ENCODE measurements at places on chromosomes 3 and 15.
A peak's percentile ranks its signal among the peaks of the same experiment; 100 is the strongest.

- no peaks in the 10 kb centered on the region for H3K4me1 ChIP-seq
- no peak for DNase-seq
- no peak overlapping the region for H3K27ac ChIP-seq
Measured at GRCh38 chr3:51057121-51057520, 328.0 kb upstream of the MANF start.

GRCh38 chr3:131233900-131234668, 147.5 kb upstream of the NUDT16 start:
- H3K27me3 ChIP-seq, result peaks cover 4% of the 10 kb centered on the region
- H3K4me3 ChIP-seq, result no peak overlapping the region
- H3K36me3 ChIP-seq, result no peaks in the 10 kb centered on the region
- no peak overlapping the region for H3K27ac ChIP-seq

DNA sequence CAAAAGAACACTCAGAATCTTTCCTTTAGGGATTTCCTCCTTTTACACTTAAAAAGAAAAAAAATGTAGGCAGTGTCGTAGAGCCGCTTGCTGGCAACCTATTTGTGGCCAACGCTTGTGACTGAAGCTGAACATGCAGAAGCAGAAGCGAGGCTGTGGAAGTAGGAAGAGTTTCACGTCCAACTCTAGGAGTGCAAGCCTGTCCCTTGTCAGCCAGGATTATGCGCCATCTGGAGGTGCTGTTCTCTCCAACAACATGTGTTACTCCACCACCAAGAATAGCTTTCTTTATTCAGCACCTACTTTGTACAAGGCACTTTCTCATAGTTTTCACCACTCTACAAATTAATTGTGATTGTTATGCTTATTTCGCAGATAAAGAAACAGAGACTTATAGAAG, 223.2 kb upstream of the LMCD1 start:
- H3K4me1 ChIP-seq, result no peaks in the 10 kb centered on the region
- H3K27me3 ChIP-seq, result peaks cover 4% of the 10 kb centered on the region
- no peaks in the 10 kb centered on the region for H3K36me3 ChIP-seq
- no peak overlapping the region for H3K27ac ChIP-seq
- DNase-seq, result no peak

DNA sequence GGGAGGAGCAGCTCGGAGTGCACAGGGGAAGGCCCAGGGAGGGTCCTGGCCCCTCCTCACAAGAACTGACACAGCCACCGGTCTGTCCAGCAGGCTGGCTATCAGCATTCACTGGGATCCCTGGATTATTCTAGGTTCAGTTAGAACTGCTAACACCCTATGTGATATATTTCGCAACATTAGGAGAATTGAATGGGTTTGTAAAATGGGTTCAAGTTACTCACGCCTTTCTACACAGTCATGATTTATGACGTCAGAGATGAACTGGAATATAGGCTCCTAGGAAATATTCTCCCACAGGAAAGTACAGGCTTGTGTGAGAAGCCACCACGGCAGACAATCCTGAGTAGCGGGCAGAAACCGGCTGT, 969 bp upstream of the BSN start:
- H3K4me1 ChIP-seq, result peaks cover 17% of the 10 kb centered on the region
- H3K36me3 ChIP-seq, result no peaks in the 10 kb centered on the region
- peaks cover 21% of the 10 kb centered on the region for H3K27me3 ChIP-seq
- H3K4me3 ChIP-seq, result peak overlapping the region; percentile 77
- DNase-seq, result no peak

- H3K4me3 ChIP-seq, result no peak overlapping the region
- H3K36me3 ChIP-seq, result peaks cover 16% of the 10 kb centered on the region
- peaks cover 3% of the 10 kb centered on the region for H3K27me3 ChIP-seq
Measured at GRCh38 chr15:83046558-83047127, 20.4 kb downstream of the BTBD1 start.

GRCh38 chr15:70796516-70797310, 33.4 kb upstream of the UACA start:
- H3K4me3 ChIP-seq, result no peak overlapping the region
- H3K27me3 ChIP-seq, result peaks cover 2% of the 10 kb centered on the region
- H3K27ac ChIP-seq, result no peak overlapping the region
- no peak for DNase-seq
- H3K4me1 ChIP-seq, result no peaks in the 10 kb centered on the region
- H3K36me3 ChIP-seq, result no peaks in the 10 kb centered on the region

DNA sequence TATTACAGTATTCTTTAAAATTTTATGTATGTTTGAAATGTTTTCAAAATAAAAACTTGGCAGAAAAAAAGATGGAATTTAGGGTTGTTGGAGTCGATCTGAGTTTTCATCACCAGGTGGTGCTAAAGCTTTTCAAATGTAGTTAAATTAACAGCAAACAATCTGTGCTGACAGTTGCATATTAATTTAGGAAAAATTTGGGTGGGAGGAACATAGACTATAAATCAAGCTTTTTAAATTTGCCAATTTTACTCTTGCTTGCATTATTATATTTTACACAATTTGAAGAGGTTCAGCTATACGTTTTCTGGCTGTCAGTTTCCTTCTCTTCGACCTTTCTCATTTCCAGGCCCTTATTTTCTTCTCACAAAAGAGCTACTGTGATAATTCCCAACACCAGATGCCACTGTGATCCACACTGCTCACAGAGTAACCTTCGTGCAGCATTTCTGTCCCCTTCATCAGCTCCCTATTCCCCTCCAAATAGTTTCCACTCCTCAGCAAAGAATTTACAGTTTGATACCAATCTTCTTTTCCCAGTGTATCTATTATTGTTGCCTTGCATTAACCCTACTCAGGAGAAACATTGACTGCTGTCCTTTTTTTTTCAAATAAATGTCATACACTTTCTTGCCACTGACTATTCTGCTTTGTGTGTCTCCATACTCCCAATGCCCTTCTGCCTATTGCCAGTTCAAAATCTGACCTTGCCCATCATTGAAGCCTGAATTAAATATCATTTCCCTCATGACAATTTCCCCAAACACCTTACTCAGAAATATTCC, 53.4 kb upstream of the EIF5A2 start:
- H3K27ac ChIP-seq, result no peak overlapping the region
- DNase-seq, result peak; percentile 14
- H3K4me1 ChIP-seq, result no peaks in the 10 kb centered on the region
- H3K27me3 ChIP-seq, result no peaks in the 10 kb centered on the region
- H3K36me3 ChIP-seq, result no peaks in the 10 kb centered on the region
- H3K4me3 ChIP-seq, result no peak overlapping the region

- no peak overlapping the region for H3K4me3 ChIP-seq
- H3K27ac ChIP-seq, result no peak overlapping the region
- no peak for DNase-seq
- no peaks in the 10 kb centered on the region for H3K4me1 ChIP-seq
- peaks cover 3% of the 10 kb centered on the region for H3K27me3 ChIP-seq
Measured at GRCh38 chr3:151002003-151002981, 29.8 kb upstream of the CLRN1 start.

DNA sequence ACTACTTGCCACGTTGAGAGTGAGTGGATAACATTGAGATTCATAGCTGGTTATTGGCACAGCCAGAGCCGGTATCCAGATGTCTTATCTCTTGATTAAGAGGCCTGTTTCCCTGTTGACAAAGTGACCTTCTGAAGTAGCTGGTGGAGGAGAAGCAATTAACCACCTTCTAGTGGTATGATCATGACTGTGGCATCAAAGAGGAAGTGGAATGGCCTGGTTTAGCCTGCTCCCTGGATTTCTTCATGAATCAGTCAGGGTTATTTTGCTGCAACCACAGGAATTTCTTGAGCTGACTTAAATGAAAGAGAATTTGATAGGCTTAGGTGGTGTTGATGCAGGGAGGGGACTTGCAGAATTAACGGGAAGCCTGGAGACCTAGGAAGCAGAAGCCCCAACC, 398.3 kb downstream of the MFSD1 start:
- H3K36me3 ChIP-seq, result no peaks in the 10 kb centered on the region
- H3K4me3 ChIP-seq, result no peak overlapping the region
- H3K4me1 ChIP-seq, result no peaks in the 10 kb centered on the region
- H3K27ac ChIP-seq, result no peak overlapping the region
- DNase-seq, result no peak

GRCh38 chr3:42224658-42225421, 41.1 kb downstream of the CCK start:
- no peak overlapping the region for H3K27ac ChIP-seq
- H3K4me3 ChIP-seq, result no peak overlapping the region
- H3K36me3 ChIP-seq, result peaks cover 41% of the 10 kb centered on the region
- no peaks in the 10 kb centered on the region for H3K27me3 ChIP-seq
- peaks cover 13% of the 10 kb centered on the region for H3K4me1 ChIP-seq

- H3K4me1 ChIP-seq, result no peaks in the 10 kb centered on the region
- H3K27ac ChIP-seq, result peak overlapping the region; percentile 47
- H3K27me3 ChIP-seq, result peaks cover 4% of the 10 kb centered on the region
- no peak overlapping the region for H3K4me3 ChIP-seq
Measured at GRCh38 chr3:123153125-123154019, 48.4 kb upstream of the SEC22A start.

- H3K27ac ChIP-seq, result no peak overlapping the region
- DNase-seq, result no peak
- peaks cover 28% of the 10 kb centered on the region for H3K36me3 ChIP-seq
- H3K27me3 ChIP-seq, result no peaks in the 10 kb centered on the region
- H3K4me3 ChIP-seq, result no peak overlapping the region
Measured at GRCh38 chr15:89837134-89837829, 22.6 kb upstream of the ANPEP start.

DNA sequence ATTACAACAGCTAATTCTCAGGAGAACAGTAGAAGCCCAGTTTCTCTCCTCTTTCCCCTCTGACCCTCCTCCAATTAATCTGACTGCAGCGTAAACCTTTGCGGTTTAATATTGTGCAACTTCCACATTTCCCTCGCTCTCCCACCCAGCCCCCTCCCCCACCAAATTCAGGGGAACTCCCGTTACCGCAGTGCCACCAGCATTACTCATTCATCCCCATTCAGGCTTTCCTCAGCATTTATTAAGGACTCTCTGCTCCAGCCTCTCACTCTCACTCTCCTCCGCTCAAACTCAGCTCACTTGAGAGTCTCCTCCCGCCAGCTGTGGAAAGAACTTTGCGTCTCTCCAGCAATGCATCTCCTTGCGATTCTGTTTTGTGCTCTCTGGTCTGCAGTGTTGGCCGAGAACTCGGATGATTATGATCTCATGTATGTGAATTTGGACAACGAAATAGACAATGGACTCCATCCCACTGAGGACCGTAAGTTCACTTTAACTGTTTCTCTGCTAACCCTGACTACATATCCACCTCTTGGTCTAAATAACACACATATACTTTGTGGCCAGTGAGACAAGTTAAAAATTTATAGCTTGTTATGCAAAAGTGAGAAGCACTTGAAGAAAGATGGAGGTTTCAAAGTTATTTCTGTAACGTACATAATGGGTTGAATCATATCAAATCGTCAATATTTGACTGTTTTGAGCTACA, at the start of gene PTX3:
Gene PTX3, plus strand, starts transcription at position 268 of the 709 bp plus-strand sequence. Its CDS starts 84 bp downstream, at position 352.
- no peak within 1 kb of the TSS for H3K27ac ChIP-seq
- peaks cover 12% of the 10 kb centered on the region for H3K27me3 ChIP-seq
- no peak for DNase-seq
- peaks cover 2% of the 10 kb centered on the region for H3K4me1 ChIP-seq
- no peaks in the 10 kb centered on the region for H3K36me3 ChIP-seq
- no peak within 1 kb of the TSS for H3K4me3 ChIP-seq

DNA sequence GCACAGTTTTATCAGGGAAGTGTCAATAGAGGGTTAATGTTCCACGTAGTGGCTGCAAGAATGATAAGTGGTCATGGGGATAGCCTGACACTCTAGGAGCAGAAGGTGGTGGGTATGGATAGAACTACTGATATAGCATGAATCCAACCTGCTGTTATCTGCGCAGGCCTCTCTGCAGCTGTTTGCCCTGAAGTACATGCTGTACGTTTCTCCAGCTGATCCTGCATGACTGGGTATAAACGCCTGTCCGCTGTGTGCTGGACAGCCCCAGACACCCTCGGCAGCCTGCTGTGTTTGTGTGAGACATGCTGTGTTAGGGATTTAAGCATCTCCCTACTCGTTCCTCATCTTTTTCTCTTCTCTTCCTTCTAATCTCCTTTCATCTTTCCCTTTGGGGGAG, 87.1 kb downstream of the LPP start:
- peaks cover 41% of the 10 kb centered on the region for H3K4me1 ChIP-seq
- peak overlapping the region; percentile 4 for H3K27ac ChIP-seq
- no peak overlapping the region for H3K4me3 ChIP-seq
- no peak for DNase-seq
- H3K27me3 ChIP-seq, result no peaks in the 10 kb centered on the region

DNA sequence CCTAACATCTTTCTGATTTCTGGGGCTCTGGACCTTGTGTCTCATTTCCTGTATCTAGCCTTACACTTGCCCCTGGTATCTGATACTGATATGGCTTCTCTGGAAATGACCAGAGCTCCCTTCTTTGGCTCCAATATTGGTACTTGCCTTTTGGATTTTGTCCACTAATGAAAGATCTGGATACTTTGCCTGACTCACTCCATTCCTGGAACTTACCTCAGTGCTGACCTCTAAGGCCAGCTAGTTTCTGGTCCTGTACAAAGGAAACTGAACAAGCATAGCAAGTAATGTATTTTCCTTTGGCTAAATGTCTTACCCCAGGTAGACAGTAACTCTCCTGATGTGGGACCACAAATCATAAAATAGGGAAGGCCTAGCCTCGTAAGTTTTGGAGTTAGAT, 93.8 kb upstream of the SLC4A7 start:
- no peak overlapping the region for H3K27ac ChIP-seq
- H3K27me3 ChIP-seq, result no peaks in the 10 kb centered on the region
- no peaks in the 10 kb centered on the region for H3K36me3 ChIP-seq

- H3K27me3 ChIP-seq, result peaks cover 2% of the 10 kb centered on the region
- H3K4me3 ChIP-seq, result no peak overlapping the region
- H3K36me3 ChIP-seq, result no peaks in the 10 kb centered on the region
Measured at GRCh38 chr3:65126527-65127410, 439.0 kb upstream of the ADAMTS9 start.

DNA sequence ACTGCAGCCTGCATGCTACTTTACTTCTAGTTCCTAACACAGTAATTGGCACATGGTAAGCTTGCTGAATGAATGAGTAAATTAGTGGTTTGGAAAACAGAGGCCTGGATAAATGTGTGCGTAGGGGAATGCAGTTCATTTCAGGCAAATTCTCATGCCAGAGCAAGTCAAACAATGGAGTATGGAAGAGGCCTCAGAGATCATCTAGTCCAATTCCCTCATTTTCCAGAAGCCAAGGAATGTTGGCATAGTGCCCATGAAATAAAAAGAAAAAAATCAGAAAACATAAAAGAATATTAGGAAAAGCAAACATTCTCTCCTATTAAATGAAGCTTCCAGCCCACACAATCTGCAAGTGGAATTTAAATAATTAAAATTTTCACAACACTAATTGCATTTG, 92.4 kb downstream of the MB21D2 start:
- no peaks in the 10 kb centered on the region for H3K4me1 ChIP-seq
- no peak overlapping the region for H3K4me3 ChIP-seq
- no peak overlapping the region for H3K27ac ChIP-seq
- peaks cover 2% of the 10 kb centered on the region for H3K27me3 ChIP-seq

- H3K4me3 ChIP-seq, result no peak overlapping the region
- H3K27ac ChIP-seq, result no peak overlapping the region
- H3K4me1 ChIP-seq, result no peaks in the 10 kb centered on the region
- H3K27me3 ChIP-seq, result peaks cover 4% of the 10 kb centered on the region
- DNase-seq, result no peak
Measured at GRCh38 chr15:69852482-69852881, 245.2 kb downstream of the TLE3 start.

- peaks cover 4% of the 10 kb centered on the region for H3K27me3 ChIP-seq
- H3K4me1 ChIP-seq, result no peaks in the 10 kb centered on the region
- no peak for DNase-seq
- no peaks in the 10 kb centered on the region for H3K36me3 ChIP-seq
- no peak overlapping the region for H3K27ac ChIP-seq
- H3K4me3 ChIP-seq, result no peak overlapping the region
Measured at GRCh38 chr3:138902171-138902570, 44.8 kb downstream of the FOXL2 start.

All from immature natural killer cell (primary cell).